ENCODE measurements at places on chromosomes 13 and 19.

DNA sequence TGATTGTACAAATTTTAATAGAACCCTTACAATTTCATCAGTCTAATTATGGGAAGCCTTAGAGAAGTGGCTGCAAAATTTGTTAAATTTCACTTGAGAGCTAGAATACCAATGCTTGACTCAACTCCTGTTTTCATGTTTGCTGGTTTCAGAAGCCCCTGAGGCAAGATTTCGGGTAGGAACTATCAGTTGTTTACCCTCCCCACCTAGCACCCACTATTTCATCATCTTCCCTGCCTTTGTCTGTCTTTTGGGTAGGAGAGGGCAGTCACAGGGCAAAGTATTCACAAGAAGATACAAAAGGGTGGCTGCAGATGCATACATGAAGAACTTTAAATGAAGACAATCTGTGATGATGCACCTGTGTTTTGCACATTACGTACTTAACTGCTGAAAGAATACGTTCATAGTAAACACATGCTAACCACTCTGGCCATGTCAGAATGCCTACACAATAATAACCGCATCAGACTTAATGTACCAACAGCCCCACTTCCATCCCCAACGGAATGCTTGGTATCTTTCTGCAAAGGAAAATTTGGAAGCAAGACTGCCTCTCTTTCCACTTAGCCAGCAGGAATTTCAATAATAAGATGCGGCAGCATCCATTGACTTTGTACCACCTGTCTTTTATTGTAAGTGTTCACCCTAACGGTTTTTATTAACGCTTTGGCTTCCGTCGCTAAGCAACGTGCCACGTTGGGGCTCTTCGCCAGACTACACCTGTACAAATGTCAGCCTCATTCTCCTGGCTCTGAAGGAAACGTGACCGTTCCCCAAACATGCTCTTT is 30.4 kb downstream of the TPT1 start:
- DNase-seq, result no peak

DNA sequence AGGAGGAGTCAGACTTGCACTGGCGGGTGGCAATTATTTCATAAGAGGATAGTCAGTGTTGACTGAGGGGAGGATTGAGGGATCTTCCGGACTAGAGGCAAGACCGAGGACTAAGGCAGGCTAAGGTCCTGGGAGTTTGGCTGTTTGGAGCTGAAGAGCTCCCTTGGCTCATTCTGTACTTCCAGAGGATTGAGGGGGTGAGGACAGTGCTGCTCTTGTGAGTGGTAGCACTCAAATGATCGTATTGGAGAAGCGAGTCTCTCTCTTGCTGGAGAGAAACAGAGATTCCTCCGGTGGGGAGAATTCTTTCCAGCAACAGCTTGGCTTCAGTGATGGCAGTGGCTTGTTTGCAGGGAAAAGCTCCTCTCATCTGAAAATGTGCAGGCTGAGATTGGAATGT is 47.1 kb downstream of the ING1 start:
- DNase-seq, result no peak

GRCh38 chr19:6501740-6502648 is at the start of gene TUBB4A:
TUBB4A (minus strand) TSS chr19:6502309; CDS start chr19:6502212, 97 bp downstream.
- DNase-seq, result peak; percentile 15

DNA sequence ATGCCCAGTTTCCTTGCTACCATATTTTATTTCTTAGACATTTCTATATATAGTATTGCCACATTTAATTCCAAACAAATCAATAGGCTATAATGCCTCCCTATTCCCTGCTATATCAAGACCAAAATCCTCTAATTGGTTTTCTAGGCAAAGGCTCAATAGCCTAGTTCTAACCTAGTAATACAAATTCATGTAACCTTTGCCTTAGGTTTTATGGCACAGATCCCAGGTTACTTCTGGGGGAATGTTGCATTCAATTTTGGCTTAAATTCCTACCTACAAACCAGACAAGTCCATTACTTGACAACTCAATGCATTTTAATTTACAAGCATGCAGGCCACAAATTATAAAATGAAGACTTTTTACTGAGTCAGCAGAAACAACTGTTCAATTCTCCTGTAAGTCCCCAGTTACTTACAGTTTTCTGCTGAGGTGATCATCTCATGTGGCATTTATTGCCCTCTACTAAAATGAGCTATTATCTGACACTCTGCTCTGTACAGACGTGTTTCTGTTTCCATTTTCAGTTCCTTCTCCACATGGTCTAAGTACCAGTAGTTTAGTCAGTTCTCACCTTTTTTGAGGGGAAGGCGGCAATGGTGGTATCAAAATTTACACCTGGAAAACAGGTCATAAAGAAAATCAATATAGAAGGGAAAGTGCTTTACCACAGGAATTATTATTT is 11.7 kb downstream of the KCNRG start:
- DNase-seq, result no peak

DNA sequence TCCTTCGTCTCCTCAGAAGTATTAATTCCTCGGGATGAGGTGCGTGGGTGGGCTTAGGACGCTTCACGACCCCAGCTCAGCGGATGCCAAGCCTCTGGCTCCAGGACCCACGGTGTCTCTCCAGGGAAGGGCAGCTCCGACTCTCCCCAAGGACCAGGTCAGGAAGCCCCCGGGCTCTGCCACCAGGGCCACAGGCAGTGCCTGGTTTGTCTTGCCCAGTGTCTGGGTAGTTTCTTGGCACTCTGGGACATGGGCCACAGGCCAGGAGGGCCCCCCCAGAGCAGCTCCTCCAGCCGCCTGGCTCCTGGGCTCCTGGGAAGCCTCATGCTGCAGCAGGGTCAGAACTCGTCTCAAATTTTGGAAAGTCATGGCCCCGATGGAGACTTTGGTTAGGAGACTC is 2.5 kb downstream of the PROZ start:
- no peak for DNase-seq

DNA sequence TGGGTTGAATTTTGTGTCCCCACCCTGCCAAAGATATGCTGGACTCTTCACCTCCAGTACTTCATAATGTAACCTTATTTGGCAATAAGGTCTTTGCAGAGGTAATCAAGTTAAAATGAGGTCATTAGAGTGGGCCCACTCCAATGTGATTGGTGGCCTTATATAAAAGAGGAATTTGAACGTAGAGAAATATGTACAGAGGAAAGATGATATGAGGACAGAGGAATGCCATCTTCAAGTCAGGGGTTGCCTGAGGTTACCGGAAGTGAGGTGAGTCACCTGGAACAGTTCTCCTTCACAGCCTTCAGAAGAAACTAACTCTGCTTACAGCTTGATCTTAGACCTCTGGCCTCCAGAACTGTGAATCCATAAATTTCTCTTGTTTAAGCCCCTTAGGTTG is 69.9 kb downstream of the GPC5 start:
- no peak for DNase-seq

DNA sequence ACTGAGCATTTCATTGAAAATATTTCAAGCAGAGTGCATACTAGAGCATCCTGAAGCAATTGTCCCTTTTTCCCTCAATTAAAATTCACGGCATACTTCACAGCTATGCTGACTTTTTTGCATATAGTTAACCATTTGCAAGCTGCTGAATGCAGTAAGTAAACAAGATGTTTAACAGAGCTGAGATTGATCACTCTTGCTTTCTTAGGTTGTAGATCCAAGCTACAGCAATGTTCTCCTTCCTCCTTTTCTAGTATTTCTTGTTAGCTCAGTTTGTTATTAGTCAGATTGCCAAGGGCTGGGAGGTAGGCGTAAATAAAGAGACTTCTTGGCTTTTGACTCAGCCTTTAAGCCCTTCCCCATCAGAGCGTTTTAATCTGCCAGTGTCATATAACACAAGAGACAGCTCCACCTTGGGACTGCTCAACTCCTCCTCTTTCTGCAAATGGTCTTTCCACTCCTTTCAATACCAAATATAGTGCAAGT is at the start of gene SLITRK6:
TSS of gene SLITRK6 (minus strand) at position 323 of the 486 bp plus-strand sequence. CDS start 2,911 bp downstream, outside the sequence.
- DNase-seq, result no peak

GRCh38 chr13:30301827-30302226 is 5.5 kb downstream of the KATNAL1 start:
- DNase-seq, result no peak

- no peak for DNase-seq
Measured at GRCh38 chr19:3589439-3589838, 4.2 kb downstream of the GIPC3 start.

DNA sequence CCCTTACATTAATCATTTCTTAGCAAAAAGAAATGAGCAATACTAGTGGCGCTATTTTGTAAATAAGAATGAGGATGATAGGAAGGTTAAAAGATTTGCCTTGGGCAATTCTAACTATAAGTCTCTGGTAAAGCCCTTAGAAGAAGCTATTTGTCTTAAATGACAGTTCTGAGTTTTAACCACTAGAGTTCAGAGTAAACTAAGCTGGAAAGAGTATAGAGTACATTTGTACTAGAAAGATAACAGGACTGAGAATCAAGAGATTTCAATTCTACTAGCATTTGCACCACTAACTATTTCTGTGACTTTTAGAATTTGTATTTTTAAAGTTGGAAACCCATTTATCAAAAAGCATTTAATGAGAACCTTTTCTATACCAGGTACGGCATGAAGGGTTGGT is 750.3 kb downstream of the OLFM4 start:
- DNase-seq, result no peak

- no peak for DNase-seq
Measured at GRCh38 chr19:6362027-6362350, 658 bp downstream of the CLPP start.

GRCh38 chr19:3671680-3672574 is 28.3 kb downstream of the PIP5K1C start:
- DNase-seq, result no peak

GRCh38 chr19:24033301-24033962 is 53.6 kb upstream of the ZNF254 start:
- DNase-seq, result peak; percentile 51

- no peak for DNase-seq
Measured at GRCh38 chr19:18460900-18461299, 23.0 kb upstream of the ISYNA1 start.

- peak; percentile 92 for DNase-seq
Measured at GRCh38 chr19:38899447-38900201, at the start of the genes NFKBIB and SIRT2. NFKBIB (plus strand) TSS chr19:38899969; CDS start chr19:38900033, 64 bp downstream. SIRT2 (minus strand) TSS chr19:38899618; CDS start chr19:38899521, 97 bp downstream.

DNA sequence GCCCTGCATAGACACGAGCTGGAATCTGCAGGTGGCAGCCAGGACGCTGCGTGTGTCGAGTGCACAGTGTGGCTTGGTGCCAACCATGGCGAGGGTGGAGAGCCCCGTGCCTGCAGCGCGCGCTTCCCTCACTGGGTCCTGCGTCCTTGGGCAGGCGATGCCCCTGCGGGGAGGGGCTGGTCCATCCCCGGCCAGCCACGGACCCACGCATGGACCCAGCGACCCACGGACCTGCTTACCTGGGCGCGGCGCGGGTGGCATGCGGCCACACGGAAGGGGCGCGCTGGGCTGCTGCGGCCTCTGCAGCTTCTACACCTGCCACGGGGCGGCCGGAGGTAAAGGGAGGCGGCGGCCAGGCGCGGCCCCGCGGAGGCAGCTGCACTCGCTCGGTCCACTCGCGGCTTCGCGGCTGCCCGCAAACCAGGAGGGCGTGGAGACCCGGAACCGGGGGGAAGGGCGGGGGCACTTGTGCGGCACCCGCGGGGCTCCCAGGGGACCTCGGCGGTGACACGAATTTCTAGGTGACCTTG is 569 bp upstream of the MCF2L start:
- DNase-seq, result no peak

GRCh38 chr13:98335721-98336120 is 158.7 kb upstream of the RNF113B start:
- no peak for DNase-seq

DNA sequence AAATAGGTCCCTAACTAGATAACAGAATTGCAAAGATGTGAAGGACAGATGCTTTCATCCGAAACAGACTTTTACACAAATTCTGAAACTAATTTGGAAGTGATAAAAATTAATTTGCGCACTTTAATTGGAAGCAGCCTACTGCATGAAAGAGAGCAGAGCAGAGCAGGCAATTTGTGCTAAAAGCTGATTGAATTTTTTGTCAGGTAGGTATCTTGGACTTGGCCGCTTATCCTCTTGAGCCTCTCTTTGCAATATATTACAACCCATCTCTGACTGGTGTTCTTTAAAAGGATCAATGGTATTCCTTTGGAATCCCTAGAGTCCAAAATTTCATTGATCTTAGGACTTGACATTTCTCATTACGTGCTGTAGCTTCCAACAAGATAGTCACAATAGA is 183.3 kb upstream of the MAB21L1 start:
- DNase-seq, result no peak

DNA sequence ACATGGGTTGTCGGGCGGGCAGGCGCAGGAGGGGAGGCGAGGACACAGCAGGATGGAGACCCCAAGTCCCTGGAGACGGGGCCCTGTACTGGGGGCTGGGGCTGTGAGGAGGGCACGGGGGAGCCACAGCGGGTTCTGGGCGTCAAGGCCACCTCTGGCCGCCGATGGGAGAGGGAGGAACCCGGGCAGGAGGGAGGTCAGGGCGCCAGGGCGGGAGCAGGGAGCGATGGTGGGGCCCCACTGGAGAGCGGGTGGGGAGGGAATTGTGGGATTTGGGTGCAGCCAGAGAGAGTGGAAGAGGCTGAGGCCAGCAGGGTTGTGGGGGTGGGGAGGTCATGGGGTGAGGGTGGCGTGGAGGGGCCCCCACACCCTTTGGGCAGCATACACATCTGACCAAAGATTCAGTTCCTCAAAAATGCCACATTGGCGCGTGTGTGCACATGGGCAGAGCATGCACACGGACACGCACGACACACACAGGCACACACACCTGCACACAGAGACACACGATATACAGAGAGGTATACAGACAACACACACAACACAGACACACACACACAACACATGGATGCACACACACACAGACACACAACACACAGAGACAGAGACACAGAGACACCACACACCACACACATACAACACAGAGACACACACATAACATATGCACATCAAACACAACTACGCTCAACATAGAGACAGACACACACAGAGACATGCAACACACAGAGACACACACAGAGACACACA is 54.9 kb downstream of the AP1M1 start:
- no peak for DNase-seq

GRCh38 chr13:97712770-97713169 is 240.7 kb upstream of the IPO5 start:
- no peak for DNase-seq

- no peak for DNase-seq
Measured at GRCh38 chr13:90416938-90417337, 930.5 kb upstream of the MIR17HG start.

GRCh38 chr19:51660975-51661600 is 14.5 kb upstream of the SIGLEC14 start:
- DNase-seq, result no peak

DNA sequence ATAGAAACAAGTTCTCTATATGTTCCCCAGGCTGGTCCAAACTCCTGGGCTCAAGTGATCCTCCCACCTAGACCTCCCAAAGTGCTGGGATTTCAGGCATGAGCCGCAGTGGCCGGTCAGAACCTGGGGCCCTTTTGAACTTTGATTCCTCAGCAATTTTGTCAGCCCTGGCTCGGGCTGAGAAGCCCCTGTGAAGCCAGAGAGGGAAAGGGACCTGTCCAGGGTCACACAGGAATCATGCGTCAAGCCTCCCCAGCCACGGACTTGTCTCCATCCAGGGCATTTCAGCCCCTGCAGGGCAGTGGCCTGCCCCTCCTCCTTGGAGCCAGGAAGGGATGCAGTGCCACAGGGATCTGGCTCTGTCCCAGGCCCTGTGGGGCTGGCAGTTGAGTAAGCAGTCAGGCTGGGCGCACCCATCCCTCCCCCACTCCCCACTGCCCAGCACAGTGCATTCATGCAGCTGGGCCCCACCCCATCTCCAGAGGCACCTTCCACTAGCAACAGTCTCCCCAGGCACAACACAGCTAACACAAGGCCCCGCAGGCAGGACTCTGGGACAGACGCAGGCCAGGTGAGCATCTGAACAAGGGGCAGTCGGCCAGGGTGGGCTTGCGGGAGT is at the start of gene CAPS:
TSS of gene CAPS (plus strand) at position 516 of the 619 bp plus-strand sequence. CDS start 153 bp downstream, outside the sequence.
- no peak for DNase-seq
